ENCODE measurements at places on chromosomes 7 and 10.

DNA sequence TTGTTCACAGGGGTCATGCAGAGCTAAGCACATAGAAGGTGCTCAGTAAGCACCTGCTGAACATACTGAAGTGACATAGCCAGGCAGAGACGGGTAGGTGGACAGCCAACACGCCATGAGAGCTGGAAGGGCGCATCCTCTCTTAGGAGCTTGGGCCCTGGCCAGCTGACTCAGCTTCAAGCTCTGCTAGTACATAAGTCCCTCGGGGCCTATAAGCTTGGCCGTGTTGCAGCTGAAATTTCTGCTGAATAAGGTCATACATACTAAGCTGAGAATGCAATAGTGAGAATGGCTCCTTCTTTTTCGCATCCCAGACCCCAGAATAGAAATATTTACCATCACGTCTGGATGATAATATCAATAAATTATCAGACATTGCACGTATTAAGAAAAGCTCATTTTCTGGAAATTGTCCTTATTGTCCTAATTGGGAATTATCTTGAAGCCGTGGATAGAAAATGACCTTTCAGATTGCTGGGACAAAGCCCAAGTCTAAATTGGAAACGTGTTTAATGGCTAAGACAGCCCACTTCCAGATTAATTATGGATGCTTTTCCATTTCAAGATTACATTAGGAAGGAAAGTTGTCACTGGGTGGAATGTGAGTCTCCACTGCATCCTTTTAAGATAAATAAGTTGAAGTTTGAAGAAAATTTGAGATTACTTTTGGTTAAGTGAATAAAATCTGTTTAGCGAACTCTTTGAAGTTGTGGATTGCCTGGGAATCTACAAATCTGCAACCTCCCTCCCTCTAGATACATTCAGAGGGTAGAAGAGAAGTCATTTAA, 287.1 kb upstream of the C7orf33 start:
- no peak for DNase-seq

- DNase-seq = no peak
These were observed 96.9 kb downstream of the IQUB start for GRCh38 chr7:123437447-123437995.

GRCh38 chr10:44851881-44852280, 59.3 kb upstream of the TMEM72 start:
- no peak for DNase-seq

- no peak for DNase-seq
These were observed 156.3 kb upstream of the COBL start for GRCh38 chr7:51472873-51473272.

DNA sequence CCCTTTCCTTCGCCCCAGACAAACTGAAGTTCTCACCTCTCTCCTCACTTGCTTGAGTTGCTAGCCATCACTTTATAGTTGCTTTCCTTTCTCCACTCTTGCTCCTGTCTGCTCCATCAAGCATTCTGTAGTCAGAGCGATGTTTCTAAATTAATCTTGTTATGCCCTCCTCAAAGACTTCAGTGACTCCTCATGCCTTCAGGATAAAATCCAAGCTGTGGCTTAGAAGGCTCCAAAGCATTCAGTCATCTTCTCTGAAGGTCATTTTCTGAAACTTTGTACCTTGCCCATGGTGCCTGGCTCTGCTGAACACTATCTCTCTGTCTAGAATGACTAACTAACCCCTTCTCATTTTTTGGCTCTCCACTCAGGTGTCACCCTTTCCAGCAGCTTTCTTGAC, 222.4 kb upstream of the GRB10 start:
- DNase-seq = no peak

GRCh38 chr7:142501434-142501833, 243.6 kb upstream of the PRSS58 start:
- DNase-seq = no peak
